ENCODE measurements at places on chromosomes 16 and 17.

DNA sequence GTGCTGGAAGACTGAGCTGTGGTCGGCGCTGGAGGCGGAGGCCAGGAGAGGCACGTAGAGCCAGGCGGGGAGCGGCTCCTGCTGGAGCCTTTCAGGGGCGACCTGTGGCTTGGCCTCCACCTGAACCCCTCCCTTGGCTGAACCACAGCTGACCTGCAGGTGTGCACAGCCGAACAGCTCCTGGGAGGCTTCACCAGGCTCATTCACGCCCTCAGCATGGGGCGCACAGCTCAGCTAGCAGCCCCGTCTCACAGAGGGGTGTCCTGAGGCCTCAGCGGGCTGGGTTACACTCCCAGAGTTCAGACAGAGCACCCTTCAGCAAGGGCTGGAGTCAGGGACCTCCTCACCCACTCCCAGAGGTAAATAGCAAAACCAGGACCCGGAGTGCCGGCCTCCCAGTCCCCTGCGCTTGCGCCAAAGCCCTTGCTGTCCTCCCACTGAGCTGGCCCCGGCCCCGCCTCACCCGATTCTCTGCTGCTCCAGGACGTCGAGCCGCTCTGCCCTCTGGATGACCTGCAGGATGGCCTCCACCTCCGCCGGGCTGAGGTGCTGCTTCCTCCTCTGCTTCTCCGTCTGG, 31.7 kb downstream of the RPH3AL start:
- DNase-seq: no peak

- no peak for DNase-seq
Observed at GRCh38 chr16:71758293-71758760, 33.8 kb upstream of the PHLPP2 start.

GRCh38 chr17:81365148-81365600, 30.1 kb upstream of the BAHCC1 start:
- DNase-seq: peak; percentile 64

GRCh38 chr17:2366747-2367494, 29.6 kb downstream of the SGSM2 start:
- no peak for DNase-seq

- DNase-seq: peak; percentile 33
Observed at GRCh38 chr16:87550495-87550961, 51.8 kb upstream of the JPH3 start.

DNA sequence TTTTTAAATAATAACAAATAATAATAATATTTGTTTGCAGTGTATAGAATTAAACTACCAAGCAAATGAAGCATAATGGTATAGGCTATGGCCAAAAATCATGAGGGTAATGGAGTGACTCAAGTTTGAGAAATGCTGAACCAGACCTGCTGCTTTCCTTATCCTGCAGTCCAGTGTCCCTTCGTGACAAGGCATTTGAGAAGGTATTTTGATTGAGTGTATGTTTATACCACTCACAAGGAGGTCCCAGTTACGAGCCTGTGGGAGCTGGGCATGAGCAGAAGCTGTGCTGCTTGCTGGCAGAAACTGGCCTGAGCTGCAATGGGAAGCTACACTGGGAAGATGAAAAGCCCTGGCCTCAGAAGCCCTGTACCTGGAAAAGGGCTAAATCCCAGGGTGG, 50.3 kb downstream of the GNAO1 start:
- DNase-seq: no peak

DNA sequence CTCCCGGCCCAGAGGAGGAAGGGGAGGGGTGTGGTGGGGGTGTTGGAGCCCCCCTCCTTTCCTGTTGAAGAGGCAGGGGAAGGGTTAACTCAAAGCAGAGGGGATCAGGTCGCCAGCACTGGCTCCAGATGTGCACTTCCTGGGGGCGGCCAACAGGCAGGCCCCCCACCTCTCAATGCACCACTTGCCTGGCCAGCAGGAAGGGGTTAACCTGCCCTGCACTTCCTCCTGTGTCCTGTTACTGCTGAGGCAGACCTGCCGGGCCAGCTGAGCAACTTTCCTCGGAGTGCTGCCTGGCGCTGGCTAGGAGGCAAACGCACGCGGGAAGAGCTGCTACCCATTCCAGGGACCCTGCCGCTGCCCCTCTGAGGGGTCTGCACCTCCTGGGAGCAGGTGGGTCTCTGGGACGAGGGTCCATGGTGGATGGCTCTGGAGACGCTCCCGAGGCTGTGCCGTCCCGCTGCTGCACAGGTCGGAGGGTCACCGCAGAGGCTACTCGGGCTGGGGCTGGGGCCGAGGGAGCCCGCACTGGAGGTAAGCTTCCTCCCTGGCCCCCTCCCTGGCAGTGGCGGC, at the start of gene EPN3:
Gene EPN3 (plus strand): TSS at position 284 of the 573 bp plus-strand sequence. CDS start 3,822 bp downstream, outside the sequence.
- DNase-seq: peak; percentile 57

DNA sequence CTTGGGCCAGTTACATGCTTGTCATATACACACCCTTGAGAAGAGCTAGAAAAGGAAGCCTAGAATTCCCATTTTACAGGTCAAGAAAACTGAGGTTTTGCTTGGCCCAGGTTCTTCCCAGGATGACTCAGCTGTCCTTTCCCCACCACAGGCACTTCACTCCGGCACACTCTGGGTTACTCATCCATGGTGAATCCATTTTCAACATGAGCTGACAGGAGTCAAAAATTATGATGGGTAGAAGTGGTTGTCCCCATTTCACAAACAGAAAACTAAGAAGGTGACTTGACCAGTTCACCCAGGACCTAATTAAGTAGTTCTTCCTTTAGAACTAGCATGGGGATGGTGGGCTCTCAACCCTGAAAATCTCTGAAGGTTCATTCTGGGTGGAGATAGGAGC, 67.2 kb downstream of the USP22 start:
- DNase-seq: peak; percentile 27

DNA sequence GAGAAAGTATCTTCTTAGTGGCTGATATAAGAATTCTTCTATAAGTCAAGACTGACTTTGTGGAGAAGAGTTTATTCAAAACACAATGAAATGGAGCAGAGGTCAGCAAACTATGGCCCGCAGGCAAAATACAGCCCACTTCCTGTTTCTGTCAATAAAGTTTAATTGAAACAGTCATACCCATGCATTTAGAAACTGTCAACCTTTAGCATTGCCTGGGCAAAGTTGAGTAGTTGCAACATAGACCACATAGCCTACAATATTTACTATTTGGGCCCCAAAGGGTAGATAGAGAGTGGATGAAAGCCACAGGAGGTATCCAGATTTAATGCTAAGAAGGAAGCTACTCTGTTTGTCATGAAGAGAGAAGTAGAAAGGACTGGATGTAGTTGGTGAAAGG, 38.0 kb downstream of the ACSM2B start:
- no peak for DNase-seq

- no peak for DNase-seq
Observed at GRCh38 chr17:364766-365165, 12.2 kb upstream of the RPH3AL start.

DNA sequence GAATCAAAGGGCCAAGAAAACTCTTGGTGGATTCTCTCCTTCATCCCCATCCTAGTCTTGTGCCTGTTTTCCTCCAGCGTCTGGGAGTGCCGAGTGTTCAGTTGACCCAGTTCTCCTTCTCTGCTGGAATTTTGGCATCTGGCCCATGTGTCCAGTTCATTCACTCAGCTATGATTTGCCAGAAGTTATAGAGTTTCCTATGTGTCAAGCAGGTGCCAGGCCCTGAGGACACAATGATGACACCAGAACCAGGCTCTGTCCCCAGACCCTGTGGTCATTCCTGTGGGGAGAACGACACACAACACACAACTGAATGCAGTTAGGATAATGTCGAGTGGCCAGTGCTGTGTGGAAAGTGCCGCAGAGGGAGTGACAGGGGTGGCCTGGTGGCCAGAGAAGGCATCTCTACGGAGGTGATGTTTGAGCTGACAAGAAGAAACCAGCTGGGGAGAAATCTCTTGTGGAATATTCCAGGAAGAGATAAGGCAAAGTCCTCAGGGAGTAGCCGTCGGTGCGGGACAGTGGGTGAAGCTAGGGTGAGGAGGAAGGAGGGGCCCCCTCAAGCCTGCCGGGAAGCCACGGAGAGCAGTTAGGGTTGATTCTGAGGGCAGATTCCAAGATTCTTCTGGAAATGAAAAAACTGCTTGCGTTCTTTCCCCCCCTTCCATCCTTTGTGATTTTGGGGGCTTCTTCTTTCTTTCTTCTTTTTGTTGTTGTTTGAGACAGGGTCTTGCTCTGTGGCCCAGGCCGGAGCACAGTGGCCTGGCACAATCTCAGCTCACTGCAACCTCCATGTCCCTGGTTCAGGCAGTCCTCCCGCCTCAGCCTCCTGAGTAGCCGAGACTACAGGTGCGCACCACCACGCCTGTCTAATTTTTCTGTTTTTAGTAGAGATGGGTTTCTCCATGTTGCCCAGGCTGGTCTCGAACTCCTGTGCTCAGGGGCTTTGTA, 35.8 kb upstream of the IL34 start:
- DNase-seq: no peak

DNA sequence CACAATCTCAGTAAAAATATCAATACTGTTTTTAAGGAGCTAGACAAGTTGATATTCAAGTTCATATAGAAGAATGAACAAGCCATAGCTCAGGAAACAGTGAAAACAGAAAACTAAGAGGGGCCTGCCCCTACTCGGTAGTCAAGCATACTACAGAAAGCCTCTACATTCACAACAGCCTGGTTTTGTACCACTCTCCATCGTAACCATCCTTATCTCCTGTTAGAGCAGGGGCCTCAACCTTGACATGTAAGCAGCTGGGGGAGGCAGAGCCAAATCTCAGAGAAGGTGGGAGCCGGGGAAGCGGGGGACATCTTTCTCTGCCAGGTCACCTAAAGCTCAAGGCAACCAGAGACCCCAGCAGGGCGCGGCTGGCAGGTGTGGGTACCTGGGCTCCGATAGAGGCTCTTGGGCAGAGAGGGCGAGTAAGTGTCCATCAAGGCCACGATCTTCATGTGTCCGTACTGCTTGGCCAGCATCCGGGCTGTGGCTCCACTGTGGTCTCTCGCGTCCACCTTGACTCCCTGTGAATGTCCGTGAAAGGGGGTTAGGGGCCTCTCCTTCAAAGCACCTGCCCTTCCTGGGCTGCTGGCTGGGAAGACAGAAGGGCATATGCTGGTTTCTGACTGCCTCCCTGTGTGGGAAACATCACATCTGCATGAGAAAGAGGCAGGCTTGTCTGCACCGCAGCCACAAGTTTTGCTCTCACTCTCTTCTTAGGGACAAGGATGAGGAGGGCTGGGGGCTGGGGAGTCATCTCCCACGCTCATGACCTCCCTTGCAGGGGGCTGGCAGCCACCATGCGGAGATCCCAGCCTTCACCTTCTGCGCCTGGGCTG, 20.2 kb downstream of the ANKS3 start:
- no peak for DNase-seq

DNA sequence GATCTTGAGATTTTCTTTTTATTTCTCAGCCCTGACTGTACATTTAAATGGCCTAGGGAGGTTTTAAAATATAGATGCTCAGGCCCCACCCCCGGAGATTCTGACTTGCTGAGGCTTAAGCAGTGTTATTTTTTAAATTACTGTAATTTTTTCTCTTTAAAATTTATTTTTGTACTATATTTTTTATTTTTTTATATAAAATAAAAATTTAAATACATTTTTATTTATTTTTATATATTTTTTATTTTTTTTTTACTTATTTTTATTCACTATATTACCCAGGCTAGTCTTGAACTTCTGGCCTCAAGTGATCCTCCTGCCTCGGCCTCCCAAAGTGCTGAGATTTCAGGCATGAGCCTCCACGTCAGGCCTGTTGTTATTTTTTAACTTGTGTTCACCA, 83.3 kb downstream of the KATNIP start:
- DNase-seq: no peak

DNA sequence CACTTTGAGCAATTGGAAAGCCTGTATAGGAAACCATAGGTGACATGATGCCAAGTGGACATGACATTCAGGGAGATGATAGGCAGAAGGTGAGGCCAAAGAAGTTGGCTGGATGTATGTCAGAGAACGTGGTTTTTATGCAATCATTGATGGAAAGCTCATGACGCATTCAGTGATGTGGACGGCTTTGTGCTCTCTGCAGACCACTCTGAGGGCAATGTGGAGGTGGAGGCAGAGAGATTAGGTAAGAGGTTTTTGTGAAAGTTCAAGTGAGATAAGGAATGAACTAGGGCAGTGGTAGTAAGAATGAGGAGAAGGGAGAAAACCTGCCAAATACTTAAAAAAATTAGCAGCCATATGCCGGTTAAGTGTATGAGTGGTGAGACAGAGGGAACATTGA, 99.0 kb downstream of the PRKCA start:
- DNase-seq: no peak

DNA sequence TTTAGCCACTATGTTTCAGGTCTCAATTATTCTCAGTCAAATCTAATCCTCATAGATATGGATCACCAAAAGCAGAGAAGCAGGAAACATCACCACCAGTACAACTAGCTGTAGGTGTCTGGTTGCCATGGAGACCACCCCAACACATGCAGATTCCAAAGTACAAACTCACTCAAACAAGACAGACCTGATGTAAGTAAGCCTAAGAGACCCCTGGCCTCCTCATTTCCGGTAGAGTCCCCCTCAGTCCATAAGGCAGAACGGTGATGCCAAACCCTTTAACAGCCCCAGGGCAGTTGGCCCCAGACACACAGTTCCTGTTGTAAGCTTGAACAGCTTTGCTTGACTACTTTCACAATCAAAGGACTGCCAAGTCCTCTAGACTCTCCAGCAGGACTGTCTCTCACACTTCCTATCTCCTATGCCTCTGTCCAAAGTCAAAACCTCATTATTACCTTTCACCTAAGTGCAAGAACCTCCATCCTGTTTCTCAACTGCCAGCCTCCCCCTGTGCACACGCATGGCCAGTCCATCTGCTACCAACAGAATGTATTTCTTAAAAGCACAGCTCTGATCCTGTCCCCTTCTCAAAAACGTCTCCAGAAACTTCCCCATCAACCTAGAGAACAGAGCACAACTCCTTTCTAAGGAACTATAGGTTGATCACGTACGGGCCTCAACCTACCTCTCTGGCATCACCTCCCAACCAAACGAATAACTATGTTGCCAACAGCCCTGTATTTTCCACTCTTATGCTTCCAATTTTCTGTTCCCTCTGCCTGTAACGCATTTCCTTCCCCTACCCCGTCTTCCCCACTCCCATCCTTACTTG, 23.9 kb downstream of the SLC39A11 start:
- DNase-seq: no peak

- DNase-seq: no peak
Observed at GRCh38 chr16:30131869-30132475, 9.0 kb upstream of the MAPK3 start.

- no peak for DNase-seq
Observed at GRCh38 chr16:59469266-59469665, 735.1 kb upstream of the GOT2 start.

- no peak for DNase-seq
Observed at GRCh38 chr17:68775318-68775717, 174.2 kb upstream of the FAM20A start.

GRCh38 chr17:69567130-69567529, 152.6 kb downstream of the MAP2K6 start:
- no peak for DNase-seq
